ENCODE measurements at places on chromosomes 4 and X. TPM values are rescaled to one million over a fixed set of nuclear protein-coding genes. Genes with fewer than 3 reads are reported as not detected.

- no peaks in the 10 kb centered on the region for H3K36me3 ChIP-seq
- H3K4me3 ChIP-seq = no peak overlapping the region
- no peak overlapping the region for H3K27ac ChIP-seq
- no peaks in the 10 kb centered on the region for H3K27me3 ChIP-seq
- no peak for DNase-seq
- no peaks in the 10 kb centered on the region for H3K4me1 ChIP-seq
Observed at GRCh38 chr4:16686195-16686594, 212.2 kb downstream of the LDB2 start.

DNA sequence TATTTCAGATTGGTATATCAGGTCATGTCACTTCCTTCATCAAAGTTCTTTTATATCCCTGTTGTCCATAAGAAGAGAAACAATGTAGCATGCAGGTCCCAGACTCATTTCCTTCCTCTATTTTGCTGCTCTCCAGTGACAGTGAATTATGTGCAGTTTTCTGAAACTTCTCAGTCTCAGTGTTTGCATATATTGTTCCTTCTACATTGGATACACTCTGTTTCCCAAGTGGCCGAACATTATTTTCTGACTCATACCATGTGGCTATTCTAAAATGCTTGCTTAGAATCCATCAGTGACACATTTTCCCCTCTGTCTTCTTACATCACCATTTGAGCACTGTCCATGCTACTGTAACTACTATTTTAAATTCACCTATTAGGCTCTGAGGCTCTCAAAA, 305.7 kb downstream of the PDHA2 start:
- DNase-seq = no peak
- H3K27ac ChIP-seq = no peak overlapping the region
- no peak overlapping the region for H3K4me3 ChIP-seq
- H3K27me3 ChIP-seq = no peaks in the 10 kb centered on the region

DNA sequence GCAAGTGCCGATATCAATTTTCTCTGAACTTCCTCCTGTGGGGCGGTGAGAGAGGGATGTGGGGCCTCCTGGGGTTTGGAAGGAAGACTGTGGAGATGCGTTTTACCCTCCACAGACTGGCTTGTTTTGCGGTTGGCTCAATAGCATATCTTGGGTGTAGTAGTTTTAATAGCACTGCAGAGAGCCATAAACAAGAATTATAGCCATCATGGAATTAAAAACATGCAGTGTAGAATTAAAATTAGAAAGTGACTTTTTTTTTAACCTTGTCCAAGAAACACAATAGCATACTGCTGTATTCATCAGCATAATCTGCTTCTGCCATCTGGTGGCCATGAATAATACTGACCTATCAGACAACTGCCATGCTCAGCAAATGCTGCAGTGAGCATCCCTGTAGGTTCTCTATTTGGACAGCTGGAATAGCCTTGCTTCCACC, 47.3 kb upstream of the SCML1 start:
- H3K4me3 ChIP-seq = no peak overlapping the region
- H3K27me3 ChIP-seq = no peaks in the 10 kb centered on the region
- no peaks in the 10 kb centered on the region for H3K36me3 ChIP-seq
- H3K27ac ChIP-seq = no peak overlapping the region
- H3K4me1 ChIP-seq = no peaks in the 10 kb centered on the region

DNA sequence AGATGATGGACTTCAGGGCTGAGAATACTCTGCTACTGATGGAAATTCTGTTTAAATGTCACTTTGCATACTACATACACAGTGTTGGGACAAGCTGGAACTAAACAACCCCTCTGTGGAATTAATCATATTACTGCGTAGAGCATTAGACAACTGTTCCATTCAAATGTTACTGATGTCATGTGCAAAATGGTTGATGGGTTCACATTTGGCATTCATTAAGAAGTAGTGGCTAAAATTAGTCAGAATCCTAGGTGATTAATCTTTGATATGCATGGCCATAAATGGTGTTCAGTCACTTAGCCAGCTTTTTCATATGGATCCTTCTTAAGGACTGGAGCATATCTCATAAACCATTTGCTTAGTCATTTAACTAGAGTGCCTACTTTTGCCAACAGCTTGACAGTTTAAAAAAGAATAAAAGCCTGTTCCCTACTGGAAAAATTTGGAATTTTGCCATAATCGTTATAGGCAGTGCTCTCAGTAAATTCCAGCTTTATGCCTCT, 105.2 kb downstream of the RNF150 start:
- no peak for DNase-seq
- H3K36me3 ChIP-seq = no peaks in the 10 kb centered on the region
- no peak overlapping the region for H3K4me3 ChIP-seq
- H3K27me3 ChIP-seq = no peaks in the 10 kb centered on the region
- no peak overlapping the region for H3K27ac ChIP-seq

DNA sequence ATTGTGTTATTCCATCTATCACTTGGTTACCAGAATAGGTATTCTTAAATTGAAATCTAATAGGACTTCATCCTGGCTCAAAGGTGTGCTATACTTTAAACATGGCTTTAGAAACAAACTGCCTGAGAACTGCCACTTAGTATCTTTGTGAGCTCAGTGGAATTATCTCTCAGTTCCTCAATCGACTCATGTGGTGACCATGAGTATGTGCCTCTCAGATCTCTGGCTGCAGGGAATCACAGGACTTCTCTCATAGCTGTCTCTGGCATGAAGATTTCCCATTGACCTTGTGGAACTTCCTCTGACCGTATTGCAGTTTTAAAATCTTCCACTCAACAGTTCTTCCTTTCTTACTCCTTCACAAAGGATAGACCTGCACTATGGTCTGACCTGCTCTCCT, 681.9 kb upstream of the BOD1L1 start:
- H3K4me1 ChIP-seq = no peaks in the 10 kb centered on the region
- no peaks in the 10 kb centered on the region for H3K36me3 ChIP-seq
- H3K4me3 ChIP-seq = no peak overlapping the region
- H3K27me3 ChIP-seq = no peaks in the 10 kb centered on the region
- peak; percentile 24 for DNase-seq

DNA sequence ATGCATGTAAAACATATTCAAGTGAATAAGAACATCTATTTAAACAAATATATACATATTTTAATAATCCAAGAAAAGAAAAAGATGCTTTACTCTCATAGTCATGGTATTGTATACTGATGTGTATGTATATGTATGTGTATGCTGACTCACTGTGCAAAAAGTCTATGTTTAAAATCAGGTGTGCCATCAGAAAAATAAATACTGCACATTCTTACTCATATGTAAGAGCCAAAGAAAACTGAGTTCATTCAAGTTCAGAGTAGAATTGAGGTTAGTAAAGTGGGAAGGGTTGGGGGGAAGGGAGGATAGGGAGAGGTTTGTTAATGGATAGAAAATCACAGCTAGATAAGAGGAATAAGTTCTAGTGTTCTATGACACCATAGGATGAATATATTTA, 403.9 kb upstream of the SMIM31 start:
- no peak for DNase-seq
- no peaks in the 10 kb centered on the region for H3K36me3 ChIP-seq
- H3K27ac ChIP-seq = no peak overlapping the region
- H3K4me3 ChIP-seq = no peak overlapping the region
- no peaks in the 10 kb centered on the region for H3K27me3 ChIP-seq

- H3K36me3 ChIP-seq = no peaks in the 10 kb centered on the region
- DNase-seq = peak; percentile 69
- peak overlapping the region; percentile 44 for H3K27ac ChIP-seq
Observed at GRCh38 chrX:153903238-153903980, 1.1 kb upstream of the AVPR2 start.

DNA sequence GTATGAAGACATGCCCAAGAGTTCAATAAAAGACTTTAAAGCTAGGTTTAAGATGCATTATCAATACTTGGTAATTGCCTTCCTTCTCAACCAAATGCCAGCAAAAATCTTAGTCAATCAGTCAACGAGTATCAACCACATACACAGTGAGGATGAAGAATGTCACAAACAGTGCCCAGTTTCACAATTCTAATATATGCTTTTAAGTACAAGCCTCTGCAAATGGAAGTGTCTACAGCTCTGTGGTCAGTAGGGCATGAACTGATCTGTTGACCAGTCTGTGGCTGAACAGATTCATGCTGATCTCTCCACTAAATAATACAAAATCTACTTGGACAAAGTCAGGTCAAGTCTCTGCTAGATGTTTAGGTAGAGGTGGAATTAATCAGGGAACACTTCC, 27.9 kb downstream of the PPARGC1A start:
- no peaks in the 10 kb centered on the region for H3K27me3 ChIP-seq
- no peak overlapping the region for H3K4me3 ChIP-seq
- no peaks in the 10 kb centered on the region for H3K36me3 ChIP-seq
- no peaks in the 10 kb centered on the region for H3K4me1 ChIP-seq
- no peak for DNase-seq

GRCh38 chrX:12901486-12901885, 4.9 kb upstream of the TLR8 start:
- DNase-seq = peak; percentile 66
- no peak overlapping the region for H3K27ac ChIP-seq
- H3K36me3 ChIP-seq = no peaks in the 10 kb centered on the region

DNA sequence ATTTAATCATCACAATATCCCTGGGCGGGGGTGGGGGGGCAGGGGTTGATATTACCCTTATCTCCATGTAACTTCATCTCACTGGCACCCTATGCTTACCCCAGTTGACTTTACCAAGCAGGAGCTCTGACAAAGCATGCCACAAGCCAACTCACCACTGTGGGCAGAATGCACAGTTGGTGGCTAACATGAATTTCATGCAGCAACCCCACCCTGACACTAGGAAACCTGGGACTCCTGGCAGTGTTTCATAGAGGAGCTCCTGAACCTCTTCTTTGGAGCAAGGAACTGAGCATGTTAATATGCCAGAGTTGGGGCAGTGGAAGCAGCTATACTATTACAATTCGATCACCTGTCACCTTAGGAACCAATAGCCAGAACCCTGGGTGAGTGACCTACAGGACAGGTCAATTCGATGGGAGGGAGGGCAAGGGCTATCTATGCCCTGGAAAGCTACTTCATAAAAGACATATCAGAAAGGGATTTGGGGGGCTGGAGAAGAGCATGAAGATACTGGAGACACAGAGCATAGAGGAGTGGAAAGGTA, 97.2 kb upstream of the ACSL4 start:
- no peaks in the 10 kb centered on the region for H3K27me3 ChIP-seq
- H3K4me1 ChIP-seq = no peaks in the 10 kb centered on the region
- H3K36me3 ChIP-seq = no peaks in the 10 kb centered on the region
- no peak overlapping the region for H3K27ac ChIP-seq
- no peak overlapping the region for H3K4me3 ChIP-seq

- no peaks in the 10 kb centered on the region for H3K27me3 ChIP-seq
- H3K4me3 ChIP-seq = no peak overlapping the region
- DNase-seq = no peak
- H3K27ac ChIP-seq = no peak overlapping the region
Observed at GRCh38 chrX:138923805-138924204, 212.3 kb upstream of the FGF13 start.

GRCh38 chr4:168361365-168362024, 42.9 kb upstream of the DDX60 start:
- no peaks in the 10 kb centered on the region for H3K4me1 ChIP-seq
- no peaks in the 10 kb centered on the region for H3K27me3 ChIP-seq
- no peak overlapping the region for H3K4me3 ChIP-seq
- no peak for DNase-seq
- no peak overlapping the region for H3K27ac ChIP-seq

DNA sequence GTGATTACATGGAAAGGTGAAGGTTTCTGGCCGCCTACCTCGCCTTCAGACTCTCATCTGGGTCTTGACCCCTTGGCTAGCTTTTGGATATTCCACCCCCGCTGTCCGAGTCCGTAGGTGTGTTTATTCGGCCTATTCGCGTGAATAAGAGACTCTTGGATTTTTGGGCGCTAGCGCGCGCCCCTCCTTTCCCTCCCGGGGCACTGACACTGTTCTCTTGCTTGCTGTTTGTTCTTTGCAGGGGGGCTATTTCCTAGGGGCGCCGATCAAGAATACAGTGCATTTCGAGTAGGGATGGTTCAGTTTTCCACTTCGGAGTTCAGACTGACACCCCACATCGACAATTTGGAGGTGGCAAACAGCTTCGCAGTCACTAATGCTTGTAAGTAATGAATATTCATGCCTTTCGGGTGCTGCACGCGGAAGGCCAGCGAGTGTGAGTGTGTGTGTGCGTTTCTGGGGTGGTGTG, 932 bp downstream of the GRIA2 start:
- H3K4me1 ChIP-seq = peaks cover 10% of the 10 kb centered on the region
- no peak for DNase-seq
- no peak overlapping the region for H3K4me3 ChIP-seq
- no peaks in the 10 kb centered on the region for H3K36me3 ChIP-seq
- no peak overlapping the region for H3K27ac ChIP-seq
- H3K27me3 ChIP-seq = no peaks in the 10 kb centered on the region

DNA sequence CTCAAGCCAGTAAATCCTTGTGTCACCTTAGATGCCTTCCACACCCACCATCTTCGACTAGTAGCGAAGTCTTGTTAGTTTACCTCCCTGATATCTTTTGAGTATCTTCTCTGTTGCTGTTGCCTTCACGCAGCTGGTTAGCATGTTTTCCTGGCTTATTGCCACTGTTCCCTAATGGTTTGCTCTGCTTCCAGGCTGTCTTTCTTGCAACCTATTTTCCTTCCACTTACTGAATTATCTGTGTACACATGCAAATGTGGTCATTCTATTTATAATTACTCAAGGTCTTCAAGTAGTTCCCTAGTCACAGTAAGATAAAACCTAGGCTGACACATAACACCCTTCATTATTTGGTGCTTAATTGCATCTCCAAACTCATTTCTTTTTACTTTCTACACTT, 89.5 kb downstream of the UGT8 start:
- no peaks in the 10 kb centered on the region for H3K4me1 ChIP-seq
- no peaks in the 10 kb centered on the region for H3K27me3 ChIP-seq
- no peak overlapping the region for H3K27ac ChIP-seq
- H3K4me3 ChIP-seq = no peak overlapping the region
- no peak for DNase-seq
- no peaks in the 10 kb centered on the region for H3K36me3 ChIP-seq

- no peak overlapping the region for H3K4me3 ChIP-seq
- no peak for DNase-seq
- peak overlapping the region; percentile 90 for H3K27ac ChIP-seq
- H3K4me1 ChIP-seq = peaks cover 22% of the 10 kb centered on the region
- no peaks in the 10 kb centered on the region for H3K36me3 ChIP-seq
- no peaks in the 10 kb centered on the region for H3K27me3 ChIP-seq
Observed at GRCh38 chrX:65601530-65602220, 65.8 kb upstream of the MSN start.

HTN3 gene
- total RNA-seq = not detected

PABPC1L2B gene
- total RNA-seq = not detected

PAPSS1 gene
- 23.7 TPM for total RNA-seq

CPZ gene
- total RNA-seq = 1.5 TPM

All from upper lobe of left lung (tissue), 6 donors.